ENCODE measurements at places on chromosomes 6 and 20. TPM values are rescaled to one million over a fixed set of nuclear protein-coding genes. Genes with fewer than 3 reads are reported as not detected.

PCSK2 gene
- not detected for total RNA-seq

REV3L gene
- 19.9 TPM for total RNA-seq

MAK gene
- total RNA-seq, result not detected

ADTRP gene
- total RNA-seq, result 3.1 TPM

FNDC11 gene
- total RNA-seq, result 0.30 TPM

SMIM28 gene
- not detected for total RNA-seq

RRAGD gene
- total RNA-seq, result 12.1 TPM

CHRNA4 gene
- not detected for total RNA-seq

ACTR5 gene
- total RNA-seq, result 9.4 TPM

PAK5 gene
- not detected for total RNA-seq

COL21A1 gene
- not detected for total RNA-seq

C6orf132 gene
- total RNA-seq, result not detected

MCCD1 gene
- not detected for total RNA-seq

GLP1R gene
- not detected for total RNA-seq

RSPH4A gene
- 0.23 TPM for total RNA-seq

HCK gene
- total RNA-seq, result 1.4 TPM

MTFR2 gene
- total RNA-seq, result 14.2 TPM

RSPH9 gene
- total RNA-seq, result not detected

NKAPL gene
- 0.12 TPM for total RNA-seq

PNLDC1 gene
- total RNA-seq, result not detected

MYMX gene
- not detected for total RNA-seq

TMEM30A gene
- total RNA-seq, result 75.9 TPM

RIPOR2 gene
- total RNA-seq, result 576 TPM

HLA-DRB5 gene
- total RNA-seq, result 37.4 TPM
